ENCODE measurements at places on chromosomes 3 and 15.
A peak's percentile ranks its signal among the peaks of the same experiment; 100 is the strongest.

- no peak for DNase-seq
Measured at GRCh38 chr15:101078669-101079323, 159.6 kb downstream of the LRRK1 start.

DNA sequence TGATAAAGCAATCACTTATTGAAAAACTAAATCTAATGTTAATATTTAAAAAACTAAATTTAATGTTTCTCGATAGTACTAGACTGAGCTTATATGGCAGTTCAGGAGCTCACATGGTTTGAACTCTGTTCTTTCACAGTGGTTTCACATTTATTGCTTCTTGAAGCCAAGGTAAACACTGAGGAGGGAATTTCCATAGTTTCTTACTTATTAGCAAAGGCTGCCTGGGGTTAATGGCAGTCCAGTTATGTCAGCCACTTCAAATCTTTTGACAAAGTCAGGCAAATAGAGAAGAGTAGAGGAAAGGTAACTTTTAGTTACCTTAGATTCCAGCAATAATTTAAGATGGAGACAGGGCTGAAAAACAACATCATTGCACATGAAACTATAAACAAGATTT is 831.5 kb downstream of the ROBO2 start:
- DNase-seq = no peak

- no peak for DNase-seq
Measured at GRCh38 chr3:64895991-64896895, 208.4 kb upstream of the ADAMTS9 start.

DNA sequence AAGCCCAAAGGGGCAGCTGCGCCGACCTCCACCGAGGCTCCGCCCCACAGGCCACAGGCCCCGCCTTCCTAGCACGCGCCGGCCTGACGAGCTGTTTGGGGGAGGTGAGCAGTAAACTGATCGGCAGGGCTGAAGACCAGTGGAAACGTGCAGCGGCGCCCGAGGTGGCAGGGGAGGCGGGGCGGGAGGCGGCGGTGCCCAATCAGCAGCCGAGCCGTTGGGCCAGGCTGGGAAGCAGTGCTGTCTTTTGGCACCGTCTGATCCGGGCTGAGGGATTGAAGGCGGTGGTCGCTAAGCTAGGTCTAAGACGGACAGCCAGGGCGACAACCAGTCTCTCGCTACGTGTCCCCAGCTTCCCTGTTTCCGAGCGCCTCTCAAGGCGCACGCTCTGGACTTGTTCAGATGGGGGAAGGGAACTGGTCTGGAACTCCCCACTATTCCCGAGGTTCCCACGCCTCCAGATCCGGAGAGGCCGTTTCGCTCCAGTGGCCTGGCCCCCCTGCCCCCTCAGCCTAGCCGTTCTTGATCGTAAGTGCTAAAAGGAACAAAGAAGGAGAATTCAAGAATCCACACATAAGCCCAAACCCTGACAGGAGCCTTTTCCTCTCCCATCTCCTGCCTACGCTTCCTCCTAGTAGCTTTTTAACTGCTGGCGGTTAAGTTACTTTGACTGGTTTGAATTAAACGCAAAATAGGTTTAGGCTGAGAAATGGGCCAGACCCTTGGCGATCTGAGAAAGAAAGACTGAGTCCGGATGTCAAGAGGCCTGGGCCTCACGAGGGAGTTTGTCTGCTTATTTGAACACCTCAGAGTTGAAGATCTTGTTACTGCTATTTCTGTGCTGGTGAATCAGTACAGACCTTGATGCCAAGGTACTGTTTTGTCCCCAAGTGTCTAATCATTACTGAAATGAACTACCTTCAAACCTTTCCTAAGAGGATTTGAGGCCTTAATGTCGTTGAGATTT is at the start of gene FMN1:
Gene FMN1, minus strand, starts transcription at position 11 of the 967 bp plus-strand sequence. CDS start 39,800 bp downstream, outside the sequence.
- peak; percentile 94 for DNase-seq

DNA sequence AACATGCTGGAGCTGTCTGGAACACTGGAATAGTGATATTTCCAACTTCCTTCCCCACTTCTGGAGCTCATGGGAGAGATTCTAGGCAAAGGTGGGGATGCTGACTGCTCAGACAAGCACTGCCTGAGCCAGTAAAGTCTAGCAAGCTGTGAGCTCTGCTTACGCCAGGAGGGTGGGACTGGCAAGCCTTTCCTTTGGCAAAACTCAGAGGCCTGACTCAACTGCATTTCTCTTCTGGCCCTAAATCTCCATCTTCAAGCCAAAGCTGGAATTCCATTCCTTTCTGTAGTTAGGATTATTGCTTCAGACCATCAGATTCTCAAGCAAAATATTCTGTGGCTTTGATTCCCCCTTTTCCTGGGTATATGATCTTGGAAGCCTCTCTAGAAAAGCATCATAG is 20.3 kb upstream of the EPB42 start:
- no peak for DNase-seq

DNA sequence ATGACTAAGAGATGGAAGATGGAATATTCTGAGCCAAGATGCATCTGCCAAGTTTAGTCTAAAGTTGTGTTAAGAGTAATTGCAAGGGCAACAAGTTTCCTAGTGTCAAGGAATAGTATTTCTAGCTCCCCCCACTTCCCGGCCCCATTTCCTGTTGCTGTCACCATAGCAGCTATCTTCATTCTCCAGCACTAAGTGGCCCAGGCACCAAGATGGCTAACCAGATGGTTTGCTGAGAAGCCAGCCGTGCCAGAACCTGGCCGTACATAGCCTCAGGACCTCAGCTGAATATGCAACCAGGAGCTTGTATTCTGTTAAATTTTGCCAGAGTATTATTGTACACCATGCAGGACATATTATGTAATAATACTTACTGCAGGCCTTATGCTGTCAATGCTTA is 108.8 kb upstream of the UMPS start:
- DNase-seq = no peak

GRCh38 chr3:108175352-108175751 is 46.9 kb downstream of the IFT57 start:
- DNase-seq = no peak

GRCh38 chr3:165103616-165104015 is 25.3 kb upstream of the SI start:
- DNase-seq = no peak

DNA sequence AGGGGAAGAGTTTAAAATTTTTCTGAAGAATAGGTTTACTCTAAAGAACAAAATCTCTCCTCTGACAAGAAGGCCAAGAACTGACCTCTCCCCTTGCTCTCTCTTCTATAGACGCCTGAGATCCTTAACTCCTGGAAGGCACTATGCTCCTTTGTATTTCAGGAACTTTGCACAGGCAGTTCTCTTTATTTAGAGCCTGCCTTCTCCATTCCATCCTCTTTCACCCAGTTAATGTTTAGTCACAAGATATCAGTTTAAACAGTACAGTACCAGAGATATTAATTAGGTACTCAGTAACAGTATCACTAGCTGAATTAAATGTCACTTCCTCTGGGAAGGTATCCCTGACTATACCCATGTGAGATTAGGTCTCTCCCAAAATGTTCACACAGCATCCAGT is 33.5 kb downstream of the HERC1 start:
- DNase-seq = no peak

DNA sequence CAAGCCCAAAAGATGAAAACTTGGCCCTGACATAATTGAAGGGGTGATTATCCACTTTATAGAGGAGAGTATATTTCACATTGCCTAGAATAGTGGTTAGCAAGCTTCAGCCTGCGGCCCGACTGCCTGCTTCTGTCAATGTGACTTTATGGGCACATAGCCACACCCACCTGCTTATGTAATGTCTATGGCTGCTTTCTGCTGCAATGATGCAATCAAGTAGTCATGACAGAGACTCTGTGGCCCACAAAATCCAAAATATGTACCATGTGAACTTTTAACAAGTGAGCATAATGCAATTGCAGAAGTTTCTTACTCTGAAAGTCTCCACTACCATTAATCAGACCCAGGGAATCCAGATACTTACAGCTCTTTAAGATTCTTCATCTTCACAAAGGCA is 103.1 kb downstream of the LRIG1 start:
- DNase-seq = no peak

DNA sequence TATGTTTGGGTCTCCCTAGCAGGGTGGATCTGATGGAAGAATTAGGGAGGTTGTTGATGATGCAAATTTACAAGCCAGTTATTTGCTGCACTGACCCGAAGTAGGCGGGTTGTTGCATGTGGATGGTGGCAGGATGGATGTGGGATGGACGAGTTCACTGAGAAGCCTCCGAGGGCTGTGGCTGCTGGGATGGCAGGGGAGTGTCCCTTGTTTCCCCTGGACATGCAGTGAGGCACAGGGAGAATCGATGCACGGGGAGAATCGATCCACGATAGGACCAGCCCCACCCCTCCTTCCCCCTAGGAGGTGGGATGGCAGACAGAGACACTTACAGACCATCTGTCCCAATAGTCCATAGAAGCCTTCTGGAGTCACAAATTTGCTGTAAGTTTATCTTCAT is 31.0 kb upstream of the KLF13 start:
- DNase-seq = no peak

- no peak for DNase-seq
Measured at GRCh38 chr3:15616053-15616452, 14.5 kb downstream of the BTD start.

GRCh38 chr15:70447928-70448698 is 315.2 kb downstream of the UACA start:
- DNase-seq = peak; percentile 78

DNA sequence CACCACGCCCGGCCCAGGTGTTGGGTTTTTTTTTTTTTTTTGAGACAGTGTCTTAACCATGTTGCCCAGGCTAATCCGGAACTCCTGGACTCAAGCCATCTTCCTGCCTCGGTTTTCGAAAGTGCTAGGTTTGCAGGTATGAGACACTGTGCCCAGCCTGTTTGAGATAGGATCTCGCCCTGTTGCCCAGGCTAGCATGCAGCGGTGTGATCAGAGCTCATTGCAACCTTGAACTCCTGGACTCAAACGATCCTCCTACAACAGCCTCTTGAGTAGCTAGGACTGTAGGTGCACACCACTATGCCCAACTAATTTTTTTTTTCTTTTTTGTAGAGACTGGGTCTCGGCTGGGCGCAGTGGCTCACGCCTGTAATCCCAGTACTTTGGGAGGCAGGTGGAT is 20.3 kb upstream of the ITPKA start:
- DNase-seq = no peak

DNA sequence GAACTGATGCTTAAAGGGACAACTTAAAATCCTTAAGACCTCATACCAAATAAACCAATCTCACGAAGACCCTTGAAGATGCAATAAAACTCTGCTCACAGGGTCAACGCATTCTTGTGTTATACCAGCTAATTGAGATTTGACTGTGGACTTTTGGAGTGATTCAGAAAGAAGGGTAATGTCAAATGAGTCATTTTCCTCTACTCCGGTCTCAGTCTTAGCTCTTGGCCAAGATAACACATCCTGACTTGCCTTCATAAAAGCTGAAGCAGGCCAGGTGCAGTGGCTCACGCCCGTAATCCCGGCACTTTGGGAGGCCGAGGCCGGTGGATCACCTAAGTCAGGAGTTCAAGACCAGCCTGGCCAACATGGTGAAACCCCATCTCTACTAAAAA is 3.8 kb downstream of the PKM start:
- peak; percentile 82 for DNase-seq

DNA sequence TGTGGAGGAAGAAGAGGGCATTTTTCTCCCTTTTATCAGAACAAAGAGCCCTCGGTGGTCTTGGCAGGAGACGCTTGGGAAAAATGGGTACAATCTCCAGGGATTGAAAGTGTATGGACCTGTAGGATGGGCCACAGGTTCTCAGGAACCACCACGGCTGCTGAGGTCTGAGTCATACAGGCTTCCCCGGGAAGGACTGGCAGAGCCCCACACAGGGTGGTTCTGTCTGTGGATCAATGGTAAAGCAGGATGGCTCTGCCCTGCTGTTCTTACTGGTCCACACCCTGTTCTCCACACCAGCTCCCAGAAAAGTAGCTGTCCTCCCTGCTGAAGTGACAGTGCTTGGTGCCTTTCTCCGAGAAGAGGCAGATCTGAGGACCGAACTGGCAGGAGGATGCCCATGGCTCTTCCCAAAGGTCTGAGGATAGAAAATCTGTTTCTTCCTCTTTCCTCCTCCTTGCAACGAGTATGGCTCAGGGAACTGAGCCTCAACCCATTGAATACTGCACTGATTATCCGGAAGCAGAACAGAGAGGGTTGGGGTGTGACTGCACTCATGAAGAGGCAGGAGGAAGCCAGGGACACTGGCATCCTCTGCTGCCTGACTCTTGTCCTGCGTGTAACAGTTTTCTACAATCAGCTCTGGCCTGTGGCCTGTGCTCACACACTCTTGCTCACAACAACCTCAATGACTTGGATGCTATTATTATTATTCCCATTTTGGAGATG is 39.0 kb downstream of the KIF9 start:
- no peak for DNase-seq

DNA sequence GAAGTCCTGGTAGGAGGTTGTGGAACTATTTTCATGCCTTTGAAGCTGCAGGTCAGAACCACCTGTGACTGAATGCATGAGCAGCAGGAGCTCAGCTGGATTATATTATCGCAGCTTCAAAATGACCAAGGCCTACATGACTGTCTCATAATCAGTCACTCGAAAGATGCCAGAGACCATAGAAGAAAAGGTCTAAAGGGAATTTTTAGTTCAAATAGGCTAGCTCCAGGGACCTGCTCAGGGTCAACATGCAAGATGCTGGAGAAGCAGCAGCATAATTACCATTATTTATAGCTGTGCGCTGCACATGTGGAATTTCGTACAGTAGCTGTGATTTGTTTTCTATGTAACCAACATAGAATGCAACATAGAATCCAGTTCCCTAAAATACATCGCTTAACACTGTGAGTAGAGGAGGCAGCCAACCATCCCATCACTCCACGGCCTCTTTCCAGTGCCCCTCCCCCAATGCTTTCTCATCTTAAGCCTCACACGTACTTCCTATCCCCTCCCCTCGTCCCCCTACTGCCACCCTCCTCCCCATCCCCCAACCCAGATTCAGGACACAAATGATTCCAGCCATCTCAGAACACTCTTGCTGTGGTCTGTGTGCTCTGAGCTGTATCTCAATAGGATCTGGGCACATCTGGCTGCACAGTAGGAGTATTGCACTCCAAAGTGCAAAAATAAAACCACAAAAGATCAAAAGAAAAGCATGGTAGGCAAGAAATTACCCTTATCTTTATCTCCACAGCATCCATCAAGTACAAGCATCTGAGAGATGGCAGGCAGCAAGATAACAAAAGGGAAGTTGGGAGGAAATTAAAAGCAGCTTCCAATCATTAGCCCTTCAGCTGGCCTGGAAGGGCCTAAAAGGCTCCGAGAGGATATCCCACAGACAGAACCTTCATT is 352.8 kb upstream of the SEMA6D start:
- no peak for DNase-seq

DNA sequence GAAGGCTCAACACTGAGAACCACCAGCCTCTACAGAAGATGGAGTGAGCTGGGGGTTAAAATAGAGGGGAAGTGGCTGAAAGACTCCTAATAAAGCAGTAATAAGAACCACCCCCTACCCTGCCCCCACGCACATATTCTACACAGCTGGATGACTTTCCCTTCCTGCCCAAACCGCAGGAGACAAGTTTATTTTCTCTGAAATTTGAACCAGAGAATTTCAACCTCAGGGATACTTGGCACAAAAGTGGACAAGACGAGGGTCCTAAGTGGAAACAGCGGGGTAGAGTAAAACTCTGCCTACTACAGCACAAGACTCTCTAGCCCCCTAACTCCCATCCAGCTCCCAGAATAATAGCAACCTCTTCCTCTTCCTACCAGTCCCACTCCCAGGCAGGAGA is 28.4 kb downstream of the USF3 start:
- DNase-seq = no peak

- DNase-seq = no peak
Measured at GRCh38 chr3:51585197-51585596, 46.7 kb downstream of the RAD54L2 start.

GRCh38 chr15:63436872-63437375 is 55.3 kb upstream of the CA12 start:
- DNase-seq = peak; percentile 80

- DNase-seq = no peak
Measured at GRCh38 chr15:96914081-96914480, 583.6 kb downstream of the NR2F2 start.

- no peak for DNase-seq
Measured at GRCh38 chr3:154307363-154307762, 16.9 kb downstream of the DHX36 start.

Data from activated CD8-positive, alpha-beta memory T cell treated with anti-CD3 and anti-CD28 coated beads for 24 hours (primary cell).